ENCODE measurements at places on chromosomes 12 and 14. TPM values are rescaled to one million over a fixed set of nuclear protein-coding genes. Genes with fewer than 3 reads are reported as not detected.

ACACB gene
- 12.3 TPM for total RNA-seq

- no peaks in the 10 kb centered on the region for H3K27me3 ChIP-seq
- H3K36me3 ChIP-seq = no peaks in the 10 kb centered on the region
- H3K4me3 ChIP-seq = no peak overlapping the region
These were observed 179.6 kb downstream of the TMTC2 start for GRCh38 chr12:82866227-82866775.

GRCh38 chr12:55708695-55709233 is 1.1 kb upstream of the ITGA7 start:
- peaks cover 13% of the 10 kb centered on the region for H3K27me3 ChIP-seq
- H3K4me3 ChIP-seq = no peak overlapping the region
- no peaks in the 10 kb centered on the region for H3K4me1 ChIP-seq
- H3K27ac ChIP-seq = no peak overlapping the region

P2RX2 gene
- 1.2 TPM for total RNA-seq

- H3K27ac ChIP-seq = no peak within 1 kb of the TSS
- H3K4me1 ChIP-seq = peaks cover 14% of the 10 kb centered on the region
- H3K36me3 ChIP-seq = no peaks in the 10 kb centered on the region
- H3K27me3 ChIP-seq = no peaks in the 10 kb centered on the region
- H3K4me3 ChIP-seq = no peak within 1 kb of the TSS
These were observed at the start of gene HNF1A for GRCh38 chr12:120978296-120979219. Gene HNF1A, plus strand, starts transcription at chr12:120978543. Its CDS starts 226 bp downstream, at chr12:120978769.
